Lower lobe of right lung (tissue), 2 donors: ENCODE measurements at places on chromosomes 5 and 9. TPM values are rescaled to one million over a fixed set of nuclear protein-coding genes. Genes with fewer than 3 reads are reported as not detected.

DNA sequence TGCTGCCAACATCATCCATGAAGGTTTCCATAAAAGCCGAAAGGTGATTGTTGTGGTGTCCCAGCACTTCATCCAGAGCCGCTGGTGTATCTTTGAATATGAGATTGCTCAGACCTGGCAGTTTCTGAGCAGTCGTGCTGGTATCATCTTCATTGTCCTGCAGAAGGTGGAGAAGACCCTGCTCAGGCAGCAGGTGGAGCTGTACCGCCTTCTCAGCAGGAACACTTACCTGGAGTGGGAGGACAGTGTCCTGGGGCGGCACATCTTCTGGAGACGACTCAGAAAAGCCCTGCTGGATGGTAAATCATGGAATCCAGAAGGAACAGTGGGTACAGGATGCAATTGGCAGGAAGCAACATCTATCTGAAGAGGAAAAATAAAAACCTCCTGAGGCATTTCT lies 10.1 kb downstream of the TLR4 start:
- H3K4me1 ChIP-seq = peaks cover 40% of the 10 kb centered on the region
- no peak overlapping the region for H3K4me3 ChIP-seq
- H3K27ac ChIP-seq = no peak overlapping the region
- H3K27me3 ChIP-seq = no peaks in the 10 kb centered on the region
- peaks cover 40% of the 10 kb centered on the region for H3K36me3 ChIP-seq

DNA sequence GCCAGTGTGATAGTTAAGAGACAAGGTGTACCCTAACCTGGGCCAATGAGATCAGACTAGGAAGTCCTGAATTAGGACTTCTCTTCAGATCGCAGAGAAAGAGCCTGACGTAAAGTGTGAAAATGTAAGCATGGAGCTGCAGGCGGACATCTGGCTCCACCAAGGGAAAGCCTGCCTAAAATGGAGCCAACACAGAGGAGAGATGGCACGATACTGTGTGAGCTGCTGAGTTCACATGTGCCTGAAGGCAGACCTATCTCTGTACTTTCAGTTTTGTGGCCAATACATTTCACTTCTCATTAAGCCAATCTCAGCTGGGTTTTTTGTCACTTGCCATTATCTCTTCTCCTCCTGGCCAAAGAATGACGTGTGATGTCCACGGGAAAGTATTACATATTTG lies 210.5 kb downstream of the ELAVL2 start:
- no peaks in the 10 kb centered on the region for H3K27me3 ChIP-seq
- no peak overlapping the region for H3K4me3 ChIP-seq
- H3K36me3 ChIP-seq = no peaks in the 10 kb centered on the region
- H3K27ac ChIP-seq = no peak overlapping the region

DNA sequence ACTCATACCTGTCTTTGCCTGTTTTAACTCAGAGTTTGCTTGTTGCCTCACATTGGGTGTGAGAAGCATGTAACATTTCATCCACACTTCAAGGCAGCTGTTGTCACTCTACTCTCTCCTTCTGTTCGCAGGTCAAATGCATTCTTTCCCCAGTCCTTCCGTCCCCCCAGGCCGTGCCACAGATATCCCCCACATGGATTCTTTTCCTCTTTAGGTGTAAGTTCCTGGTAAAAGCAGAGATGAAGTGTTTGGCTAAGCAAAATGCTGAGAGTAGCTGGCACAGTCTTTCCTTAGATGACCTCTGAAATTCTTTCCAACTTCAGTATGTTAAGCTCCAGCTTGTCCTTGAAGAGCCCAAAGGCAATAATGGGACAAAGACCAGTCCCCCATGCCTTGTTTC lies 328.2 kb downstream of the SLIT3 start:
- H3K27ac ChIP-seq = no peak overlapping the region
- H3K4me1 ChIP-seq = peaks cover 2% of the 10 kb centered on the region
- H3K27me3 ChIP-seq = no peaks in the 10 kb centered on the region
- no peak overlapping the region for H3K4me3 ChIP-seq

- no peaks in the 10 kb centered on the region for H3K36me3 ChIP-seq
- no peak for DNase-seq
- H3K27me3 ChIP-seq = no peaks in the 10 kb centered on the region
- H3K4me1 ChIP-seq = peaks cover 4% of the 10 kb centered on the region
Measured at GRCh38 chr9:94813379-94813778, 86.9 kb downstream of the AOPEP start.

DNA sequence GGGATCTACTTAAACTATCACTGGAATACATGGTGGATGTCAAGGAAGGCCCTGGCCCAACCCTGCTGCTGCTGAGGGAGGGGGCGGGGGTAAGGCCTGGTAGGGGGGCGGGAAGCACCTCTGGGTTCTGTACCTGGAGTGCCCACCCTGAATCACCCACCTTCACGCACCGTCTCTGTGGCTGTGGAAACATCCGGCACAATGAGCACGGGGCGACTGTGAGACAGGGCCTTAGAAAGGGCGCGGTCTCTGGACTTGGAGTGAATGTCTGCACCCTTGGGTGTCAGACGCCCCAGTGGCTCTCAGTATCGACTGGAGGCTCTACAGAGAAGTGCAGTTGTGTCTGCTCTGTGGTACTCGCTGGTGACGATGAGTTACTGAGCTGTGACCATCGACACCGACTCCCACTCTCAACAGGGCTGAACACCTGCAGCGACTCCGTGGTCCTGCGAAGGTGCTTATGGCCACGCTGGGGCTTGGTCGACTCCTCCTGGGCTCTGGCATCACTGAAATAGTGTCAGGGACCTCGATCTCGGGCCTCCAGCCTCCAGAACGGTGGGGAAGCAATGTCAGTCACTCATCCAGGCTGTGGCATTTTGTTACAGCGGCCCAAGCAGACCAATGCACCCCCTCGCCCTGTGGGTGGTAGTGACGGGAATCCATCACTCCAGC lies 25.5 kb upstream of the SLC6A19 start:
- H3K4me3 ChIP-seq = no peak overlapping the region
- DNase-seq = peak; percentile 41
- H3K27me3 ChIP-seq = peaks cover 13% of the 10 kb centered on the region
- H3K4me1 ChIP-seq = no peaks in the 10 kb centered on the region

DNA sequence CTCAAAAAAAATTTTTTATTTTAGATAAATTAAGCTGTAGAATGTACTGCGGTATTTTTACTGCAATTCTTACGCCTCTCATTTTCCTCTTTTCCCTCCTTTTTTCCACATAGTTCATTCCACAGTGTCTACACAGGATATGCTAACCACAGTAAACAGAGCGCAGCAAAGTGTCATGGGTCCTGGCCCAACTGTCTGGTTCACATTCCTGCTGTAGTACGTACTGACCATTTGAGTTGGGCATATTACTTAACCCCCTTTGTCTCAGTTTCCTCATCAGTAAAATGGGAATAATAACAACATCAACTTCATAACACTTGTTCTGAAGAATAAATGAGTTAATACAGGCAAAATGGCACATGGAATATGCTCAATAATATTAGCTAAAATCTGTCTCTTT lies 41.6 kb downstream of the SLC44A1 start:
- no peak overlapping the region for H3K4me3 ChIP-seq
- H3K27me3 ChIP-seq = no peaks in the 10 kb centered on the region
- peaks cover 8% of the 10 kb centered on the region for H3K4me1 ChIP-seq

- H3K36me3 ChIP-seq = peaks cover 14% of the 10 kb centered on the region
- no peak overlapping the region for H3K27ac ChIP-seq
- no peak for DNase-seq
- peaks cover 33% of the 10 kb centered on the region for H3K4me1 ChIP-seq
- no peaks in the 10 kb centered on the region for H3K27me3 ChIP-seq
- H3K4me3 ChIP-seq = no peak overlapping the region
Measured at GRCh38 chr5:38871790-38872551, 26.2 kb downstream of the OSMR start.

DNA sequence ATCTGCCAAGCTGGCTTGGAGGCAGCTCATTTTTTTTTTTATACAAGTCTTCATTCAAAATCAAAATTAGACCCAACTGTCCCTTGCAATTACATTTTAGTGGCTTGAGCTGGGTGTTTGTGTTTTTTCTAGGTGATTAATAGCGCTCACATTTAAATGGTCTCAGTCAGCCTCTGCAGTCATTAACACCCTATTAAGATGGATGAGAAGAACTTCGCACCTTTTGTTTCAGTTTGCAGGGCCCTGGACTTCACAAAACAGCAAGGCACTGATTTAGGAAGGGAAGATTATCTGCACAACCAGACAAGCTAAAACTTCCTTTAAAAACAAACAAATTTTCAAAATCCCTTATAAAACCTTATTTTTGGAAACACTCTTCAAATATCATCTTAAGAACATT lies 374.8 kb downstream of the EFNA5 start:
- no peak for DNase-seq
- peaks cover 14% of the 10 kb centered on the region for H3K4me1 ChIP-seq
- H3K36me3 ChIP-seq = no peaks in the 10 kb centered on the region
- H3K27ac ChIP-seq = no peak overlapping the region

DNA sequence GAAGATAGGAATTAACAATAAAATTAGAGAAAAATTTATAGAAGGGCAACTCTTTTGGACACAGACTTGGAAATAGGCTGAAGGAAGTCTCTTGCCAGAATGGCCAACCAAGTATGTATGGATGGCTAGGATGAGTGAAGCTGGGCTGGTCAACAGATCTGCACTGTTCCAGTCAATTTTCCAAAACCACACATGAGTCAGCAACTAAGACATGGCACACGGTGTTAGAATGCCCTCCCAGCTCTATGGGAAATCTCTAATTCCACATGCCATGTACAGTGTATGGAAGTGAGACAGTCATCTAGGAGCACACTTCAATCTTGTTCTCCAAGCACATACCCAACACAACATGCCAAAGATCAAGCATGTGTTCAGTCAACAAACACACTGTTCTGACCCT lies 129.6 kb downstream of the GLIS3 start:
- no peaks in the 10 kb centered on the region for H3K36me3 ChIP-seq
- no peak overlapping the region for H3K4me3 ChIP-seq
- no peak for DNase-seq
- no peaks in the 10 kb centered on the region for H3K27me3 ChIP-seq

DNA sequence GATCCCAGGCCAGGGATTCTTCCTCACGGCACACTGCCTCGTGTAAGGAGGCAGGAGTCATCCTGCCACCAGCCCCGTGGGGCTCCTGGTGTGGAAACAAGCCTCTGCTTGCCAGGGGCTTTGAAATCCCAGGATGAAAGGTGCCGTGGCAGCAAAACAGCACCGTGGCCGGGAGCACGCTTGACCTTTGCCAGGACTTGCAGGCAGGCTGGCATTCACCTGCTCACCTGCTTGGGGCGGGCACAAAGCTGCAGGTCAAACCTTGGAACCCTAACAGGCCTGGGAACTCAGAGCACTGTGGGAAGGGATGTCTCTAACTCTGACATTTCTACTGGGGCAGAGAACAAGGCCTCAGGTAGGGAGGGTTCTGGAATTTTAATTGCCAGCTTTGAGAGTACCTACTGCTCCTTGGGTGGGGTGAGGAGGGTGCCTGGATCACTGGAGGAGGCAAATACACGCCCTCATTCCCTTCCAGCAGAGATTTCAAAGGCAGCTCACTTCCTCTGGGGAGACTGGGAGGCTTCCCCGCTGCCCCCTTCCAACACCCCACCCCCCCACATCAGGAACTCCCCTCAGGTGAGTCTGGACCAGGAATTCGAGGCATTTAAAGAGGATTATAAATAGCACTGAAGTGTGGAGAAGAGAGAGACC lies 45.6 kb upstream of the STXBP1 start:
- peak overlapping the region; percentile 85 for H3K4me3 ChIP-seq
- H3K27ac ChIP-seq = peak overlapping the region; percentile 90
- H3K27me3 ChIP-seq = no peaks in the 10 kb centered on the region
- H3K36me3 ChIP-seq = peaks cover 16% of the 10 kb centered on the region

DNA sequence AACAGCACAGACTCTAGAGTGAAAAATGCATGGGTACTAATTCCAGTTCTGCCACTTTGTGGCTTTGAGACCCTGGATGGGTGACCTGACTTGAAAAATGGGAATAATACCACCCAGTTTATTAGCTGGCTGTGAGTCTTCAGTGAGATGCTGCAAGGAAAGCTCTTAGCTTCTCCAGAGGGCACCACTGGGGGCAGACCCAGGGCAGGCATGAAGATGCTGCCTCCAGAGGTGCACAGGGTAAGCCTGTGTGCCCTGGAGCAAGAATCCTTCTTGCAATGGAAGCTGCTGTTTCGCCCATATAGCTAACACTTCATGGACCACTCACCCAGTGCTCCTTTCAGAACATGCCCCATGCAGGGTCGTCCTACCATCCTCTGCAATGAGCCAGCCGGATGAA lies 75.7 kb downstream of the C5orf15 start:
- no peak overlapping the region for H3K4me3 ChIP-seq
- H3K27ac ChIP-seq = no peak overlapping the region
- no peaks in the 10 kb centered on the region for H3K4me1 ChIP-seq
- DNase-seq = no peak
- H3K36me3 ChIP-seq = no peaks in the 10 kb centered on the region

DNA sequence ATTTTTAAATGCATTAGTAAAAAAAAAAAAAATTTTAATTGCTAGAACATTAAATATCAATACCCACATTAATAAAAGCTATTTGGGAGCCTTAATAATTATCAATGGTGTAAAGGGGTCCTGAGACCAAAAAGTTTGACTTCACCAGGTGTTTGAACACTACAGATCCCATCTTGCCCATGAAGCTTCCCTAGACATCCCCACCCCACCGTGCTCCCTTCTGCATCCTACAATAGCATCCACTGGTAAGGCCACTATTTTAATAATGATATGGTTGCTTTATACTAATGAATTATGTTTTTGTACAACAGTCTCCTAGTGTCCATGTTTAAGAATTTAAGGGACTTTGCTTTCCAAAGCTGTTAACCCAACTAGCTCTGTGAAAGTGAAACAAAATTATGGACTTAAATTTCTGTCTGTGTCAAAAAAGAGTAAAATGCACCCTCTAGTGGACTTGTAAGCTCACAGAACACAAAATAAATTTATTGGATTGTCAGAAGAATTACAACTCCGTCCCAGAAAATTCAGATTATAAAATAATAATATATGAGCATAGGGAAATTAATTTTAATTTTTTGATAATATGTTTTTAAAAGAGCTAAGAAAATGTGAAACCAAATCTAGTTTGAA lies 76.0 kb downstream of the ARL15 start:
- no peak overlapping the region for H3K4me3 ChIP-seq
- no peaks in the 10 kb centered on the region for H3K36me3 ChIP-seq
- DNase-seq = no peak
- H3K27ac ChIP-seq = no peak overlapping the region
- no peaks in the 10 kb centered on the region for H3K27me3 ChIP-seq

- H3K36me3 ChIP-seq = no peaks in the 10 kb centered on the region
- H3K4me1 ChIP-seq = no peaks in the 10 kb centered on the region
- no peak overlapping the region for H3K27ac ChIP-seq
- H3K4me3 ChIP-seq = no peak overlapping the region
Measured at GRCh38 chr5:72147569-72147968, 40.3 kb downstream of the MAP1B start.

DNA sequence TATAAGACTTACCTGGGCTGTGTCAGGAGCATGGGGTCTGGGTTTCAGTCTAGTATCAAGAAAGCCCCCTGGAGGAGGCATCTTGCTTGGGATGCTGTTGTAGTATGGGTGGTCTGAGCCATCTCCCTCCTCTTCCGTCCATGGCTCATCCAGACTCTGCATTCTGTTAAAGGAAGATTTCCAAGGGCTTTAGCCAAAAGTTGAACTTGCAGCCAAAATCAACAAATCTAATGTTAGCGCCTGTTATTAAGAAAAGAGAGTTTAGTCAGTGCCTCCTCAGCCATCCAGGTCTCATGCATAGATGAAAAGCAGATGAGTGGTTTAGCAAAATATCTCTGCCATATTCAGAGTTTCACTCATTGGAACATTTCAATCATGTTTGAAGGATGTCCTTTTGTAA lies 55.6 kb downstream of the S1PR3 start:
- H3K4me3 ChIP-seq = no peak overlapping the region
- H3K4me1 ChIP-seq = no peaks in the 10 kb centered on the region
- no peak overlapping the region for H3K27ac ChIP-seq
- no peak for DNase-seq
- no peaks in the 10 kb centered on the region for H3K36me3 ChIP-seq

Gene LHX3
- total RNA-seq = not detected

Gene DIPK1B
- total RNA-seq = 15.1 TPM

Gene FCN2
- not detected for total RNA-seq

Gene CCDC112
- total RNA-seq = 7.4 TPM

Gene LRRC14B
- total RNA-seq = not detected

Gene C5orf58
- total RNA-seq = not detected
